Pons (tissue), 1 donor: ENCODE measurements at places on chromosomes 1 and 21.

DNA sequence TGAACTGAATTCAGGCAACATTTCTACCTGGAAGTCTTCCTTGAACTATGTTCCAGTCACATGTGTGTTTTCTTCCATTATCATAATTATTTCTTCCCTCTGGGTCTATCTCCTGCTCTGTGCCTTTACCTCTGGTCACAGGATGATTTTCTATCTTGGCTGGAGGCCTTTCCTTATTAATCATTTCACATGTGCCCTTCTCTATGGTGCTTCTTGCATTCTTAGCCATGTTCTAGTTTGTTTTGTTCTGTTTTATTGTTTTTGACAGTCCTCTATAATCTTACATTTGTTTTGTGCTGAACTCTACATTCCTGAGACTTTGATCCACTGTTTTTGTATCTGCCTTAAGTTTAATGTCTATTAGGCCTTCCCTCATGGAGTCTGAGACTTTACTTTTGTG lies 51.0 kb downstream of the SGIP1 start:
- no peak for DNase-seq

DNA sequence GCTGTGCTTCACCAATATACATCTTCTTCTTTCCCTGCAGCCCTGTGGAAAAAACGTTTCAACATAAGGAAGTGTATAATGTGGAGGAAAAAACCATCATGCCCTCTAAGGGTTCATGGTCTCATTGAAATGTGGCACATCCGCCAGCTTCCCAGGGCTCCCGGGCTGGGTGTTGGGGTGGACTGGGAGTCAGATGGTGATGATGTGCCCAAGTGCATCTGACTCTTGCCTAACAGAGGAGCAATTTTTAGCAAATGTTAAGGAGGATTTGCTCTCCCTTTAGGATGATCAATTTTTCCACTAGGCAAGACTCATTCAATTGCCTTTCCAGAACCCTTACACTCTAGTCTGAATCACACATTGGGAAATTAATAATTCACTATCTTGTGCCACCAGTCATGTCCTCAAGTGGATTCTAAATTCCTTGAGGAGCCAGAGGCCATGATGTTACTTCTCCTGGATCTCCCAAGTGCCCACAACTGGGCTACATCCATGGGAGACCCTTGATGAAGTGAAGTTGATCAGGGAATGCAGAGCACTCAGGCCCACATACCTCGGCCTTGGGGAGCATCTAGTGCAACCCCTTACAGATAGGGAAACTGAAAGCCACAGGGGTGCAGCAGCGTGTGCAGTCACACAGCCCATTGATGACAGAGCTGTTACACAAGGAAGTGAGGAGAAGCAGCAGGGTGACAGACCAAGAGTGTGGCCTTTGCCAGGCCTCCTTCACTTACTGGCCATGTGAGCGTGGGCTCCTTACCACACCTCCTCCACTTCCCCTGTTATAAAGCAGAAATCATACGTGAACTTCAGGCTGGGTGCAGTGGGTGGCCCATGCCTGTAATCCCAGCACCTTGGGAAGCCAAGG lies 100.0 kb upstream of the SLC44A3 start:
- DNase-seq: peak; percentile 61

- DNase-seq: no peak
Measured at GRCh38 chr1:63635681-63636080, 42.5 kb downstream of the PGM1 start.

DNA sequence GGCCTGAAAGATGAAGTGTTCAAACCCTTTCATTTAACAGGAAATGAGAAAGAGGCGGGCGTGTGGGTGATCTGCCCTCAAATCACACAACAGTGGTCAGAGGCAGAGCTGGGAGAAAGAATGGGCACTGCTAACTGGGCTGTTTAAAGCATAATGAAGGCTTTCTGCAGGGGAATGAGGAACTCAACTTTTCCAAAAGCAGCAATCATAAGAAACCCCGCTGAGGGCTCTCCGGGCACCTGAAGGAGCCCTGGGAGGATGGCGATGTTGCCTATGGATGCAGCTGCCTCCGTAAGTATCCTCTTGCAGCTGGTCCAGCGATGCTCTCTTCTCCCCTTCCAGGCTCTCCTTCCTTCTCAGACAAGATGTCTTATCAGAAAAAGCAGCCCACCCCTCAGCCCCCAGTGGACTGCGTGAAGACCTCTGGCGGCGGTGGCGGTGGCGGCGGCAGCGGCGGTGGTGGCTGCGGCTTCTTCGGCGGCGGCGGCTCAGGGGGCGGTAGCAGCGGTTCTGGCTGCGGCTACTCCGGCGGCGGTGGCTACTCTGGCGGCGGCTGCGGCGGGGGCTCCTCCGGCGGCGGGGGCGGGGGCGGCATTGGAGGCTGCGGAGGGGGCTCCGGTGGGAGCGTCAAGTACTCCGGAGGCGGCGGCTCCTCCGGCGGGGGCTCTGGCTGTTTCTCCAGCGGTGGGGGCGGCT lies 1.2 kb downstream of the LORICRIN start:
- peak; percentile 5 for DNase-seq

DNA sequence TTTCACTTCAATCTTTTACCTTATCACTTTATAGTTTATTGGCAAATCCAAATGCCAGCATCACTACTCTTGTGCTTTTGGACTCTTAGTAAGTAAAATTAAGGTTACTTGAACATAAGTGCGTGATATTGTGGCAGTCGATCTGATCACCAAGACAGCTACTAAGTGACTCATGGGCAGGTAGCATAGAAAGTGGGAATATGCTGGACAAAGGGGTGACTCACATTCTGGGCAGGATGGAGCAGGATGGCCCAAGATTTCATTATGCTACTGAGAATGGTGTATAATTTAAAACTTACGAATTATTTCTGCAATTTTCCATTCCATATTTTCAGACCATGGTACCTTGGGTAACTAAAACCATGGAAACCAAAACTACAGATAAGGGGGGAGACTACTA lies 120.2 kb downstream of the ROR1 start:
- no peak for DNase-seq

GRCh38 chr1:39849203-39849602 lies 34.1 kb downstream of the TRIT1 start:
- no peak for DNase-seq

- DNase-seq: no peak
Measured at GRCh38 chr21:33981391-33982101, 65.9 kb upstream of the ATP5PO start.

GRCh38 chr1:187715483-187715882 lies 886.7 kb downstream of the PLA2G4A start:
- DNase-seq: no peak

DNA sequence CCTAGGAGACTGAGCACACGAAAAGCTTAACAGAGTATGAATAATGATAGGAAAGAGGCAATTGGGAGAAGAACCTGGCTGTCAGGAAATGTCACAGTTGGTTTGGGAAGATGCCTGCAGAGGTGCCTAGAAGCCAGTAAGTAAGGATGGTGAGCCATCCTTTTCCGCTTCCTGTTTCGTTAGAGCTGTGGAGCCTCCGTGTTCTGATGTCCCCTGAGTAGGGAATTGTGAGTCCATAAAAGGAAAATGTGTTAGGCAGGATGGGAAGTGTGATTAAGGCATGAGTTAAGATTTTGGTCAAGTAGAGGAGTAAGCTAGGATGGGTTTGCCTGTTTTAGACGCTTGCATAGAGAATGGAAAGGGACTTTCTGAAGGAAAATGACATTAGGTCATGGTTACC lies 9.0 kb downstream of the CLIC4 start:
- no peak for DNase-seq

GRCh38 chr1:16342331-16343062 lies 9.8 kb downstream of the FBXO42 start:
- no peak for DNase-seq

GRCh38 chr1:97105531-97105930 lies 383.9 kb downstream of the PTBP2 start:
- no peak for DNase-seq

DNA sequence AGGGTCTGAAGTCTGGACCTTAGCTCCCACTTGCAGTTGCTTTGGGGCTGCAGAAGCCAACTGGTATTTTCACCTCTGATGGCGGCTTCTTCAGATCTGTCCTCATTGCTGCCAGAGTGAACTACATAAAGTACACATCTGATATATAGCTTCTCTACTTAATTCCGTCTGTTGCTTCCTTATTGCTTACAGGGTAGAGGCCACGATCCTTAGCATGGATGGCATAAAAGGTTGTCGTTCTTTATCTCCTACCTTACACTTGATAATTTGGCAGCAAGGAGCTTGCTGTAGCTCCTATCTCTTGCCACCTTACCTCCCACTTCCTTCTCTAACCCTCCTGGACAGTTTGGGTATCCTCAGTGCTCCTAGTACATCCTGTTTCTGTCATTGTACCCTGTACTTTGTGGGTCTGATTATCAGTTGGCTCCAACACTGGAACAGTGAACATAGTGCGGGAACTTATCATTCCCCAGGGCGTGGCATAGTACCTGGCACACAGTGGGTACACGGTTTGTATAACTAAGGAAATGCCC lies 30.9 kb upstream of the NBL1 start:
- no peak for DNase-seq

- DNase-seq: peak; percentile 77
Measured at GRCh38 chr1:31373056-31373896, at the start of gene FABP3. TSS of gene FABP3 (minus strand) at chr1:31373076. CDS start at chr1:31373014, 62 bp downstream.

- no peak for DNase-seq
Measured at GRCh38 chr1:186375929-186376319, 286 bp downstream of the ODR4 start.

DNA sequence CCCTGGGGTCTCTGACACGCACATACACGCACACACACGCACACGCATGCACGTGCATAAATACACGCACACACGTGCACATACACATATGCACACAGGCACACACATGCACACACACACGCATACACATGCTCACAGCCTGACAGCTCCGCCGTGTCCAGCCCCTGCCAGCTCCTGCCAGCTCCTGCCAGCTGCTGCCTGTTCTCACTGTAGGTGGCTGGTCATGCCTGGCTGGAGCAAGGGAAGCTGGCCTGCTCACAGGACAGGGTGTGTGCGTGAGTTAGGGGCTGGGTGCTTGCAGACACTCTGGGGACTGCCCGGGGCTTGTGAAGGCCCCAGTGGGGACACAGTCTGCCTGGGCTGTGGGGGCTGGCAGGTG lies 4.9 kb downstream of the PLCH2 start:
- no peak for DNase-seq

DNA sequence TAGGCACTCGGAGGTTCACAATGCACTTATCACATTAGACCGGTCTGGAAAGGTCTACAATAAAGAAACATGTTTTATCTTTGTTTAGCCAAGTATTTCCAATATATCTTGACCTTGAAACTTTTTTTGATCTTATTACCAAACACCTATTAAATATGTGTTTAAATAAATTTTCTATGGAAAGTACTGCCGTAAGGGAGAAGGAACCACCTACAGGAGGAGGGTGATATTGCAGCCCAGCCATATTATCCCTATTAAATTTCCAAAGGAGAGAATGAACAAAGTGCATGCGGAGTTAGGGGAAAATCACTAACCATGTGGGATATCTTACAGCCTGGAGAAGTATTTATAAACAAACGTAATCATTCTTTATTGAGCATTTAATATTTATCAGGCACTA lies 14.5 kb downstream of the BRINP2 start:
- DNase-seq: no peak

DNA sequence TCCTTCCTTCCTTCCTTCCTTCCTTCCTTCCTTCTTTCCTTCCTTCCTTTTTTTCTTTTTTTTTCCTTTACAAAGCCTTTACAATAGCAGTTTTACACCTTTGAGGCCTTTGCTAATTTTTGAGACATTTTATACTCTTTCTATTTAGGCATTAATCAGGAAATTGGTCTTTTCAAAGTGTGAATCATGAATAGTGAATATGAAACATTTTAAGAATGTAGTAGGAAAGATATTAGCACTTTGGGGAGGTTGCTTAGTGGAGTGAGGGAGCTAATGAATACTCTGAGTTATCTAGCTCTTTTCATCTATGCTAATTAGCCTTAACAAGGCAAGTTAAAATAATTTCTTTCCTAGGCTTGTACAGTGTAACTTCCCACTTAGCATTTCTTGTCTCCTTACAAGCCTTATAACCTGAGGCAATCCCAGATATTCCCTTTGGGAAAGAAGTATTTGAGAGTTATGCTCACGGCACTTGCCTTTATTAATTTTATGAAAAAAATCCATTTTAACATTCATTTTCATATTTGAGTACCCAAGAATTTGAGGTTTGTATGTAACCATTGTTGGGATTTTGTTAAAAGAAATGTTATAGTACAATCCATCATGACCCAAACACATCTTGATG lies 122.6 kb downstream of the NTNG1 start:
- DNase-seq: no peak

- DNase-seq: peak; percentile 29
Measured at GRCh38 chr1:95042286-95042685, 30.5 kb downstream of the ALG14 start.

DNA sequence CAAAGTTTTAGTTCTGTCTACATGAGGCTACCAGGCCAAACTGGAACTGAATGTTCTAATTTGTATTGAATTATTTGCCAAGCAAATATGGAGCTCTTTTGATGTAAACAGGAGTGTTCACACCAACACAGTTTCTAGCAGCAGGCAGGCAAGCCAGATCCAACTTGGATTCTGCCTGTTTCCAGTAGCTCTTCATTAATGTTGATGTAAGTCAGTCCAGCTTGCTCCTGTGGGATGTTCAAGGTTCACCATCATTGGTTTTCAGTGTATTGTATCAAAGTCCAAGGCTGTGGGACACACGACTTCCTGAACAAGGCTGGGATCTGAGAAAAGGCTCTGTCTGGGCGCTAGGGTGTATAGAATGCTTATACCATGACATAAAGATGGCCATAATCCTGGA lies 68.1 kb downstream of the PAPPA2 start:
- DNase-seq: no peak

DNA sequence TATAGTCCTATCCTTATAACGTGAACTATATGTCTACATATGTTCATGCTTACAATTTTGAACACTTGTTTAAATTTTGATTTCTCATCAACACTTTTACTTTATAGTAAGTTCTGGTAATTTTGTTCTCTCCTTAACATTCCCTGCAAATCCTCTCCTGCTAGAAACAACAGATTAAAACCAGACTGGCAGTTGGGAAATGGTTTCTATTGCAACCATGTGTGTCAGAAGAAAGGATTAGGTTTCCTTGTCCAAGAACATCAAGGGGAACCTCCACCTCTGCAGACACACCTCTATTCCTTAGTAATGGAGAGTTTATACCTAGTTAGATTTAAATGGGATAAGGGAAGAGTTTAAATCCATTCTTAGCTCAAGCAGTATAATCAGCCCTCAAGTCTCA lies 3.3 kb upstream of the WARS2 start:
- DNase-seq: no peak

DNA sequence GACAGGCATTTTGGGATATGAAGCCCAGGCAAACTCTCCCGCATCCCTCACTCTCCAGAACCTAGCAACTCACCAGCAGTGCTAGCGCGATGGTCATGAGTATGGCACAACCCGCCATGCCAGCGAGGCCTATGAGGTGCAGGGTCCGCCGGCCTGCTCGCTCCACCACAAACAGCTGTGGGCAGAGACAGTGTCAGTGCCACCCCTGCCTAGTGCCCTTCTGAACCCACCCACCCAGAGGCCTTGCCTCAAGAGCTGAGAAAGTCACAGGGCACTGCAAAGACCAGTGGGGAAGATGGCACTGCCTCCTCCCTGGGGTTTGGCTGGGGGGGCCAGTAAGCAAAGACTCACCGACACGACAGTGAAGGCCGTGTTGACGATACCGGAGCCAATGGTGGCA lies 29.8 kb downstream of the SLC2A1 start:
- no peak for DNase-seq
